ENCODE measurements at places on chromosomes 5 and 9.

GRCh38 chr9:1231998-1232919 is 182.1 kb downstream of the DMRT2 start:
- DNase-seq, result no peak

- no peak for DNase-seq
These were observed 236.4 kb downstream of the CAAP1 start for GRCh38 chr9:26656003-26656870.

DNA sequence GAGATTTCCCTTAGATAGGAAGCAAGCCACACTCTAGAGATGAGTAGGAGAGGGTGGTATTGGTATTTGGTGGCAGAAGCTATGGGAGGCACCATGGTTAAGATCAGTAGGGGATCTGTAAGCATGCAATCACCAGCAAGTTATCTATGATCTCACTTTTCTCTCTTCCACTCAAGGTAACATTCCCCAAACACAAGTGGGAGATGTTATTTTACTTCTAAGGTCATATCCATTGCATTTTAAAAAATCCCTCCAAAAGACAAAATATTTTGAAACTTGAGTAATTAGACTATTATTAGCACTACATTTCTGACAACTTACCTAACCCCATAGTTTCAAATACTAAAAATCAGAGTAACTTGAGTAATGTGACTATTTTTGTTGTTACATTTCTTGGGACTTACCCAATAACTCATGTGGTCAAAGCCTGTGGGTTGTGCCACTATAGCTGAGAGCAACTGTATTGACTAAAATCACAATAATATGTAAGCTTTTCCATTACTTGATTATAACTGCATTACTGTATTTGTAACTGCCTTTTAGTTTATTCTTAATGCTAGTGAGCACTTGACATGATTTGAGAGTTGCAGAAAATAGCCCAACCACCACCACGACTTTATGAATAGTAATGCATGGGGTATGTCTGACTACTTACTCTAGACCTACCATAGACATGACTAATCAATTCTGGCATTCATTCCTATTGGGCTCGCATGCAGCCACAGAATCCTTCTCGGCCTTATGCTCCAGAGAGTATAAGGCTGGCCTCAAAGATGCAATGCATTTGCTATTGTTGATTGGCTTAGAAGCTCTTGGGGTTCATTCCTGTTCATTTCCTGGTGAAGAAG is 264.7 kb downstream of the TRIM32 start:
- DNase-seq, result no peak

GRCh38 chr9:98255061-98255577 is 330 bp downstream of the TBC1D2 start:
- DNase-seq, result no peak

GRCh38 chr5:115542086-115542485 is 2.5 kb downstream of the FEM1C start:
- no peak for DNase-seq

GRCh38 chr9:132694144-132694543 is 23.9 kb downstream of the GTF3C4 start:
- no peak for DNase-seq

DNA sequence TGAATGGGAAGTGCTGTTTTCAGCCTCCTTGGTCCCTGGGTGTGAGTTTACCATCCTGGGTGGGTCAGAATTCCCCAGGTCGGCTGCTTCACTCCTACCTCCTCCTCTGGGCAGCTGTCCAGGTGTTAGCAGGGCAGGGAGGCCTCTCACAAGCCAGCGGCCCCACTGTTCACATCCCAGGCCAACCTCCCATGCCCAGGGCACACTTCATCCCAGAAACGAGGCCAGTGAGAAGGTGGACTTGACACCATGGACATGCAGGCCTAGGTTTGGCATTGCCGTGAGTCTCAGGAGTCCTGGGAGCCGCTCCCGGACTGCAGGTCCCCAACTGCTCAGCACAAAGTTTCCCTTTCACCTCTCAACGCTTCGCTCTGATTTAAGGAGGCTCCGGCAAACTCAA is 229.6 kb upstream of the IRX2 start:
- no peak for DNase-seq

DNA sequence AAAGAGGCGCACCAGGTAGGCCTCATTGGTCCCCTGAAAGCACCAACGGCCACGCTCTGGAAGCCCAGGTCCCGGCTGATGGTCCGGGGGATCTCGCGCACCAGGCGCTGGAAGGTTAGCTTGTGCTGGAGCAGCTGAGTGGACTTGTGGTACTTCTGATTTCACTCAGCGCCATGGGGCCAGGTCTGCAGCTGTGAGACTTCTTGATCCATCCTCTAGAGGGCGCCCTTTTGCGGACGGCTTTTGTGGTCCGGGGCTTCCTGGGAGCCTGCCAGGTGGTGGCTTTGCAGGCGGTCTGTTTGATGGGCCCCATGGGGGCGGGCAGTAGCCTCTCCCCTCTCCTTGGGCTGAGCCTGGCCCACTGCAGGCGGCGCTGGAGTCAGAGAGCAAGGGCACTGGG is 10.4 kb downstream of the TAF11L12 start:
- no peak for DNase-seq

DNA sequence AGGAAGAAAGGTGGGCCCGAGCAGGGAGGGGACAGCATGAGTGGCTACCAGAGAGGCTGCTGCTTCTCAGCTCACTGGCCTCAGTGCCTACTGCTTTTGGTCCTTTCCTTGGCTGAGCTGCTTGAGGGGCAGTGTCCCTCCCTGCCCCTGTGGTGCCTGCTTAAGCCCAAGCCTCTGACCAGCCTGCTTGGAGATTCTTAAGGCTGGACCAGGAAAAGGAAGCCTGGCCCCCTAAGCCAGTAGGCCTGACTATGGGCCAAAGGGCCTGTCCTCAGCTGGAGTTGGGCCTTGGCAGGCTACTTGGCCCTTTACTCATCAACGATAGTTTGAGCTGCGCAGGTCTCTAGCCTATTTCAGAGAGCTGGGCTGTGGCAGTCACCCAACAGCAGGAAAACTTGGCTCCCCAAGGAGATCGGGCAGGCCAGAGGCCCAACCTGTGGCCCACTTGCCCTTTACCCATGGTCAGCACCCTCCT is 24.9 kb downstream of the TCF7 start:
- DNase-seq, result no peak

DNA sequence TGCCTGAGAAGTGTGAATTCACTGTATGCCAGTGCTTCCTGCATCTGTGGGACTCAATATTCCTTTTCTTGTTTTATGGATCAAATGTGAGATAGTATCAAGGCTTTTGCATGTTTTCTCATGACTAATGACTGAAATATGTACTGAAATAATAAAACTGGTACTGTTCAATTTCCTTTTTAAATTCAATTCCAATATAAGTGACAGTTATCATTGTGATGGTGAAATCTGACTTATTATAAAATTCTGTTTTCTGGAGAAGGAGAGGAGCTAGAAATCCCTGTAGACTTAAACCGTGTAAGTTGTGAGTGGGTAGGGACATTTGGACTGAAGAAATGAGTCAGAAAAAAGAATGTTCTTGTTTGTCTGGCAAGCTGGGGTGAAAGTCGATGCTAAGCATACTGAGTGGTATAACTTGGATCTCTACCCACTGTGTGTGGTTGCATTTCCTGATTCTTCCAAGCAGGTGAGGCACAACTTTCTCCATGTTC is 245.2 kb downstream of the EFNA5 start:
- no peak for DNase-seq

DNA sequence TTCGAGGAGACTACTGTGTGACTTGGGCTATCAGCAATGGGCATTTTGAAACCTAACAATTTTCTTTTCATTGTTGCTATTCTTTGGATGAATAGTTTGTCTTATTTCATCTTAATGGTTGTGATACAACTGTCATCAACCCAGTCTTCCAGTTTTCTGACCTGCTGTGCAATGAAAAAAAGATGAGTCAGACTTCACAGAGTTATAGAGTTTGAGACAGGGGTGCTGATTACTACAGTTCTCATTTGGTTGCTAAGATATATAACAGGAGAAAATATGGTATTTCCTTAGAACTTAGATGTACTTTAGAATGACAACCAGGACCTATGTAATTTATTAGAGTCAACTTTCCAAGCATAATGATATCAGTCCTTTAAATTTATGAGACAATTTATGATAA is 564.4 kb upstream of the NUDT12 start:
- no peak for DNase-seq

DNA sequence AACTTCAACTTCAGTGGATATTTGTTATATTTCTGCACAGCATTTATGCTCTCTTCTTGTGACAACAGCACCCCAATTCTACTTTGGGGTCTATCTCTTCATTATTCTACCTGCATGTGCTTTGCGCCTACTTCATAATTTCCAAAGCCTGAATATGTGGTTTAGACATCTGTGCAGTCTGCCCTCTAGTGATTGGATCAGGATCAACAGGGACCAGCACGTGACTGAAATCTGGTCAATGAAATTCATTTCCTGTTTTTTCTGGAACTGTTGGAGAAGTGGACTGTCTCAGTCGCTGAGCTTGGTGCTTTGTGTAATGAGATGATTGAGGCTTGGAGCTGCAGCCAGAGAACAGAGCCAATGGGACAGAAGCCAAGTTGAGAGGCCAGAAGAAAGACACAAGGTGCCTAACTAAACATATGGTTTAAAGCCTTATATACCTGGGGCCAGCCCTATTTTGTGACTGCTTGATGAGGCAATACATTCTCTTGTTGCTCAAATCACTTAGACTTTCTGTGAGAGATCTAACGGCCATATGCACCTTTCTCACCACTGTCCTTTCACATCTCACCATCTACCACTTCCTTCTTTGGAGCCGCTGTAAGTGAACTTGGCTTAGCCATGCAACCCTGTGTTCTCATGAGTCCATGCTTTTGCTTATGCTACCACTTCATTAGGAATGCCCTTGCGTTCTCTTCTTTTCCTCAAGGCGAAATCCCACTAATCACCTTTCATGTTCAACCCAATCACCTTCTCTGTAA is 68.8 kb upstream of the PPP2R2B start:
- DNase-seq, result no peak

- no peak for DNase-seq
These were observed 1380.1 kb upstream of the NUDT12 start for GRCh38 chr5:104942735-104943134.

- no peak for DNase-seq
These were observed 74.6 kb downstream of the MRPL36 start for GRCh38 chr5:1724822-1725602.

- no peak for DNase-seq
These were observed 100.1 kb upstream of the TNFAIP8 start for GRCh38 chr5:119255571-119256356.

DNA sequence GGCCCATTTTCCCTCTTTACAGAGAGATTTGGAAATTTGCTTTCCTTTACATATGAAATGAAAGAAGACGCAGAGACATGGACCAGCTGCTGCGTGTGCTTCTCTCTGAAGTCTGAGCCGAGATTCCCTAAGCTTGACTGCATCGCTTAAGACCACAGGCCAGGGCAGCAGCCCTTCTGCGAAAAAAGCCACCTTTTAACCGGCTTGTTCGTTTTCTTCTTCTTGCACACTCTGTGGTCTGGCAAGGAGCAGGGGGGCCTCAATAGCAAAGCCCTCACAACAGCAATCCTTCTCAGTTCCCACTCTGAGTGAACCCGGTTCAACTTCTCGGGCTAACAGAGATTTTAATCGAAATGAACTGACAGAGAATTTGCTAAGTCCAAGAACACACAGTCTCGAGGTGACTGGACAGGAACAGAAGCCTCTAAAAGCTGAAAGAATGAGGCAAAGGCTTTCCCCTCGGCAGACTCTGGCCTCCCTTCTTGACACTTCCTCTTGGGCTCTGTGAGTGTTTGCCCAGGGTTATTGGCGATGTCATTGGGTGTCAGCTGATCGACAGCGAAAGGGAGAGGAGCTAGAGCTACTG is 512.9 kb upstream of the KLF4 start:
- DNase-seq, result no peak

DNA sequence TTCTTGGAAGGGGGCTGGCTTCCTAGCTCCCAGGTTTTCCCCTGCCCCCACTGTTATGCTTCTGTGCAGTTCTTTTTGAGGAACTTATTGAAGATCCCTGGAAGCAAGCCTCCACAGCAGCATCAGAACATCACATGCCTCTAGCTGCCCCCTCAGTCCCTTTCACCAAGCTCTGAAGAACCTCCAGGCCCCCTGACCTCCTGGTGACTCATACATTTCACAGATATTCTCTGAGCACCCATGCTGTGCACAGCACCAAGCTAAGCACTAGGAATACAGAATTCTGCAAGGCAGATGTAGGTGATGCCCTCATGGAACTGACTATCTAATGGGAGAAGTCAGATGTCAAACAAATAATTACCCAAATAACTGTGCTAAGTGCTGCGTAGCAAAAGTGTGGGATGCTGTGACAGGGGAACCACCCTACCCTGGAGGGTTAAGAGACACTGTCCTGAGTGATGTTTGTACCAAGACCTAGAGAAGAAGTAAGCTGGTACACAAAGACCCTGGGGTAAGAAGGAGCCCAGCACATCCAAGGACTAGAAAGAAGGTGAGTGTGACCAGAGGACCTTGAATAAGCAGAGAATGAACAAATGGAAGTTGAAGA is 213.7 kb upstream of the NR4A3 start:
- no peak for DNase-seq

- DNase-seq, result no peak
These were observed 10.8 kb upstream of the PSAT1 start for GRCh38 chr9:78286125-78286524.

GRCh38 chr5:3531320-3531986 is 64.2 kb upstream of the IRX1 start:
- DNase-seq, result no peak

DNA sequence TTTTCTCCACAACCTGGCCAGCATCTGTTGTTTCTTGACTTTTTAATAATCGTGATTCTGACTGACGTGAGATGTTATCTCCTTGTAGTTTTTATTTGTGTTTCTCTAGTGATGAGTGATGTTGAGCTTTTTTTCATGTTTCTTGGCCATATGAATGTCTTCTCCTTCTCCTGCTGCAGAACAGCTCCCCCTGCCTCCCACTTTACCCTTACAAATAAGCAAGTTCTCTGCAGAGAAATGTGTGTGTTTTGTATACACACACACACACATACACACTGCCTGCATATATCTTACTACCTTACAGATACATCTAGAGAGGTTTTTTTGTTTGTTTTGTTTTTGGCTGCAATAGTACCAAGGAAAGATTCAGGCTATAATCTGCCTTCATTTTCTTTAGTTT is 88.7 kb upstream of the PHF24 start:
- DNase-seq, result no peak

GRCh38 chr5:179488491-179488890 is 61.9 kb upstream of the RUFY1 start:
- no peak for DNase-seq

- no peak for DNase-seq
These were observed 19.6 kb downstream of the KDM4C start for GRCh38 chr9:6777213-6777902.

GRCh38 chr9:95025213-95026147 is 292.0 kb downstream of the FANCC start:
- DNase-seq, result no peak

DNA sequence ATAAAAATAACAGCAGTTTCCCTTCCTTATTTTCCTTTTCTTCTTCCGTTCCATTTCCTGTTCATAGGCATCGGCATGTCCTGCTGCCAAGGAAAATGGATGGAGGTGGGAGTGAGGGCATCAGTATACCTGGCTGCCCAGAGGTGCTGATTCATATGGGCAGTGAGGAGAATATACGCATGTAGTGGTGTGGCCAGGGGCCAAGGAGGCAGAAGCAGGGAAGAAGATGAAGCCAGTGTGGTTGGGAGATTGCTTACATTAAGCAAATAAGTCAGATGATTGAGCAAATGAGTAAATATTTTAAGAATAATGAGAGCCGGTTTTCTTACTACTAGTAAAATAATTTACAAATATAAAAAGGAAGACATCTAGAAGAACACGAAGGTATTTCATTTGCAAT is 344.9 kb upstream of the PAPPA start:
- DNase-seq, result no peak
